ENCODE measurements at places on chromosomes 11 and 22. TPM values are rescaled to one million over a fixed set of nuclear protein-coding genes. Genes with fewer than 3 reads are reported as not detected.

DNA sequence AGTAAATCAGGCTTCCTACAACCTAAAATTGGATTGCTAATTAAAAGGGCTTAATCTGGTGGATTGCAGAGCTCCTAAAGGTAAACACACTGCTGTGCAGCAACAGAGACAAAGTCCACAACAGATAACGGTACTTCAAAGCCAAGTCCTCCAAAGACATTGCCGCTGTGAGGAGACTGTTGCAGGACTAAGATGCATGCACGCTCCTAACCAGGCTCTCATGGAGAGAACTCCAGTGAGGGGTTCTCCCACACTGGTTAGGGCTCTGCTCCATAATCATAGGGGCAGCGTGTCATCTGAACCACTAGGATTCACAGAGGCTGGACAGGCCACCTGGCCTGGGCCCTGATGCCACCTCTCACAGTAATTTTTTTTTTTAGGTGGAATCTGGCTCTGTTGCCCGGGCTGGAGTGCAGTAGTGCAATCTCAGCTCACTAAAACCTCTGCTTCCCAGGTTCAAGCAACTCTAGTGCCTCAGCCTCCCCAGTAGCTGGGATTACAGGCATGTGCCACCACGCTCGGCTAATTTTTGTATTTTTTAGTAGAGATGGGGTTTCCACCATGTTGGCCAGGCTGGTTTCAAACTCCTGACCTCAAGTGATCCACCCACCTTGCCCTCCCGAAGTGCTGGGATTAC lies 56.9 kb upstream of the ARFGAP3 start:
- no peak for DNase-seq

GRCh38 chr11:44600839-44601383 lies 35.4 kb downstream of the CD82 start:
- peak; percentile 56 for DNase-seq

GRCh38 chr11:3091081-3091845 lies 34.0 kb upstream of the CARS1 start:
- no peak for DNase-seq

DNA sequence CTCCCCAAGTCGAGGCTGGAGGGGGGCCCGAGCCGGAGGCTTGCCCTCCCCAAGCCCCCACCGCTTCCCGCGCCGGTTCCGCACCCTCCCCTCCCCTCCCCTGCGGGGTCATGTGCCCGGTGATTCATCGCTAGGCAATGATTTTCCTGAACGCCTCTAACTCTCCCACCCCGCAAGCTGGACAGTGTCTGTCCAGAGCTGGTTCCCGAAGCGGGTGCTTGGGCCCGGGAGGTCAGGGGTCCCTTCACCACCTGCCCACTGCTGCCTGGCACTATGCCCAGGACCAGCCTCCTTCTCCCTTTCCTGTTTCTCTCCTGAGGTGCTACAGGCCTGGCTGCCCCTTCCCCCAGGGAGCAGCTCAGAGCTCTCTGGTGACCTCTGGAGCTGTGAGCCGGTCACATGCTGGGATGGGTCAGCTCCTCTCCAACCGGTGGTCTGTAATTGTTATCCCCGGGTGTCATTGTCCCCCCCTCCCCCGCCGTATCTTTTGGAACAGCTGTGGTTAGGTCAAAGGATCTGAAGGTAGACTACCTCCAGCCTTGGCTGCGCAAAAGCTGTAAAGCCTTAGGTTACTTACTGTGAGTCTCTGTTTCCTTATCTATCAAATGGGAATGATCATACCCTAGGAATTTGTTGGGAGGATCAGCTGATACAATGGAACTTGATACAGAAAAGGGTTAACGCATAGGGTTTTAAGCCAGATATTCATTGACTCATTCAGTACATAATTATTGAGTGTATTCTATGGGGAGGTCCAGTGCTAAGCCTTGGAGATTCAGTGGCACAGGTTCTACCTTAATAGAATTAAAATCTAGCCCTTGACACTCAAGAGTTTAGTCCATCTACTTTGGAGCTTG lies 753 bp downstream of the STX3 start:
- peak; percentile 65 for DNase-seq

DNA sequence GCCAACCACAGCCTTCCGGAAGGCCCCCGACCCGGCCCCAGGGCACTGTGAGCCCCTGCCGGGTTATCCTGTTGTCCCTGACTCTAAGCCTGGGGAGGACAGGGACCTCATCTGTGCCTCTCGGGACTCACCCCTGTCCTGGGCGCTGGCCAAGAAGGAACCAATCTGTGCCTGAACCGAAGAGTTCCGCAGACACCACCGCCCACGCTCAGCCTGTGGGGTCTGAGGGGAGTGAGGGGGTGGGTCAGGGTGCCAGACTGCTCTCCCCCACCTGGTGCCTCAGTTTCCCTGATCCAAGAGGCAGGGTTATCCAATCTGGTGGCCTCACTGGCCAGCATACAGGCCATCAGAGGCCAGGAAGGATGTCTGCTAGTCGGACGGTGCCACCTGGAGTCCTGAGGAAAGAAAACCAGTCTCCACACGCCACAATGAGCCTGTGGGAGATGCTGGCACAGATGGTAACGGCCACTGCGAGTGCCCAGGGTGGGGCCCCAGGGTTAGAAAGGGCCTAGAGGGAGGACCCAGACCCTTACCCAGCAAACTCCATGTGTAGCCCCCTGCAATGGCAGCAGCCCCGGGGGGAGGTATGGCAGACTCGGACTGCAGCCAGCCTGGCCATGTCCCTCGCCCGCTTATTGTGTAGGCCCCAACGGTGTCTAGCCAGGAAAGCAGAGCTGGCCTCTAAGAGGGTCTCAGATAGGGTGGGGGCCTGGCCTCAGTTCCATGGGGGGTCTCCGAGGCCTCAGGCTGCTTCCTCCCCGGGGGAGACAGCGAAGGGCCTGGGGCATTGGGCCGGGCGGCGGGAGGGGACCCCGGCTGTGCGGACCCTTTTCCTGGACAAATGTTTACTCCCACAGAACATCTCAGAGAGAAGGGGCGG lies 827 bp upstream of the TNNT3 start:
- no peak for DNase-seq

DNA sequence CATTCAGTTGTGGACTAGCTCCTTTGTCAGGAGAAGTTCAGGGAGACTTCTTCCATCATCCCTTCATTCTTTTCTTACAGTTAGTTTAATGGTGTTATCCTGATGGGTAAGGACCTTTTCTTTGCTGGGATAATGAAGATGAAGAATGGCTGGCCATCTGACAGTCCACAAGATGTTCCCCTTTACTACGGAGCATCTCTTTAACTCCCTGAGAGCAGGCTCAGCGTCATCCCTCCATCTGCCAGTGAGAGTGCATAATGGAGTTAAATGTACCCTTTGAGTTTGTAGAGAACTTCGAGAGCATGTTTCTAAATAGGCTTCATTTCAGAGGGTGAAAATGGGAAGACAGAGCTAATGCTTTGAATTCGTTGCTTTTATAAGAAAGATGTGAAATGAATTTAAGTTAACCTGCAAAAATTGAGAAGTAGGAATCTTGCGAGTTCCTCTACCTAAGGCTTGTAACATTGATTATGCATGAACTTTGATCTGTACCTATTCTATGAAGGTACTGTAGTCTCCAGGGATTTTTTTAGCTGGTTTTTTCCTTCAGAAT lies 1.7 kb downstream of the EP300 start:
- DNase-seq: no peak

DNA sequence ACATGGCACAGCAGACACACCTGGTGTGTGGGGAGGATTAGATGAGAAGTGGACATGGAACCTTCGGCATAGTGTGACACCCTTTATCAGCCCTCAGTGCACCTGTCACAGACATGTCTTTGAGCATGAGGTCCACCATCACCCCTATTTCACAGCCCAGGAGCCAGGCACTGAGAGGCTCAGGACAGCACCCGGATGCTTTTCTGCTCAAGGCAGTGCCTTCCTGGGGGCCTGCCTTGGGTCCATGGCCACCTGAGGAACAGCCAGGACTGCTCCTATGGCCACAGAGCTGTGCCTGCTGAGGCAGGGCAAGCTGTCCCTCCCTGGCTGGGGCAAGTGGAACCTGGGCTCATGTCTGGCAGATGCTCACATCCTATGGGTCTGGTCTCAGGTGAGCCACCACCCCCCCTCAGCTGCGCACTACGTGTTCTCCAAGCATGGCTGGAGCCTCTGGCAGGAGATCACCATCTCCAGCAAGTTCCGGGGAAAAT lies 75.8 kb downstream of the MORC2 start:
- no peak for DNase-seq

DNA sequence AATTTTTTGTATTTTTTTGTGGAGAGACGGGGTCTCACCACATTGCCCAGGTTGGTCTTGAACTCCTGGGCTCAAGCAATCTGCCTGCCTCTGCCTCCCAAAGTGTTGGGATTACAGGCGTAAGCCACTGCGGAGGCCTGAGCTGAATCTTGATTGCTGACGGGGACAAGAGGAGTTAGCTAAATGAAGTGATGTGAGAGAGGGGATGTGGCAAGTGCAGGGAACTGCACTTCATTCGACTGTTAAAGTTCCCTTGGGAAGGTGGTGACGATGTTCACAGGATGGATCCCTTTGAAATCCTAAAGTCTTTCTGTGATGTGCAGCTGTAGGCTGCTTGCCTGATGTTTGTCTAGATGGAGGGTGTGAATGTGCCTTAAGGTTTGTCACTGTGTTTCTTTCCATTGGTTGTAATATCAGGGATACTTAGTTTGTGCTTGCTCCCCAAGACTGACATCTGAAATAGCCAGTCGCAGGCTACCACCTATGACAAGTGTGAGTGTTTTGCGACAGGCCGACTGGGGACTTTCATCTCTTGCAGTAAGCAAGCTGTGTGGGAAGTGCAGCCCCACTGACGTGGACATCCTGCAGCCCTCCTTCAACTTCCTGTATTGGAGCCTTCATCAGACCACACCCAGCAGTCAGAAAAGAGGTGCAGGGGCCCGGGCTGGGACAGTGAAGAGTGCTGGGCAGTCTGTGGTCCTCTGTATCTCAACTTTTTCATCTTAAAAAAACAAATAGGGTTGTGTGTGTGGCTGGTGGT lies 19.6 kb upstream of the CCDC134 start:
- DNase-seq: peak; percentile 35

GRCh38 chr11:60756307-60757032 lies at the start of gene MS4A15:
TSS of gene MS4A15 (plus strand) at chr11:60756867. CDS start at chr11:60763734, 6,867 bp downstream.
- no peak for DNase-seq

GRCh38 chr11:59436169-59436568 lies at the start of gene OR5A1:
TSS of gene OR5A1 (plus strand) at chr11:59436469. CDS start at chr11:59443169, 6,700 bp downstream.
- DNase-seq: no peak

- DNase-seq: no peak
These were observed 25.1 kb downstream of the RGL4 start for GRCh38 chr22:23715806-23716375.

- DNase-seq: no peak
These were observed 146.9 kb downstream of the ATXN10 start for GRCh38 chr22:45818424-45819085.

DNA sequence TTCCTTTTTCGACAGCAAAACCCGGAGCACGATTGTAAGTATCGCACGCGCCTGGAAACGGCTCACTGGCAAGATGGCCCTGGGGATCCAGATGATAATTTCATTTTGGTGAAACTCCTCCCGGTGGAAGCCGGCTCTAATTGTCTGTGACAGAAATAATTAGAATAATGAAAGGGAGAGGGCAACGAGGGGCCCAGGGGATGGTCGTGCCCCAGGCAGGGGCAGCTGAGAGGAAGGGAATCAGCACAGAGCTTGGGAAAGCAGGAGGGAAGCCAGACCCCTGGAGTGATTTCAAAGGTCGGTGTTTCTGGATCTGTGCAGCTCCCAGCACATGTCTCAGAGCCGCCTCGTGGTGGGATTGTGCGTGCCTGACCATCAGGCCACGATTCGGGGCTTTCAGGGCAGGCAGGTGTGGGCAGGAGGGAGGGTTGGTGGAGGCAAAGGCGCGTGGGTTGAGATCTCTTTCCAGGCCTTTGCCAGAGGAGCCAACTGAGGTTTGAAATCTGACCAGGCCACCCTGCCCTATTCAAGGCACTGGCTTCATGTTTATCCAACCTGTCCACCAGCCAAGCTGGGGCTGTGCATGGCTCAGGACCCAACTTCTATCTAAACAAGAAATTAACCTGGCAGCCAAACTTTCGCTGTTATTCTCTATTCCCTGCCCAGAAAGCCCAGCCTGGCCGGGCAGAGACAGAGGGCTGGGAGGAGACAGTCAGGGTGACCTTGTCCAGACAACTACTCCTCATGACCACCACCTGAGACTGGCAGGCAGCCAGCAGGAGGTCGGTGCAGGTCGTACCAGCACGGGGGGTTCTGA lies 27.8 kb downstream of the ANO1 start:
- no peak for DNase-seq

GRCh38 chr22:29530716-29531115 lies 22.8 kb downstream of the THOC5 start:
- DNase-seq: no peak

DNA sequence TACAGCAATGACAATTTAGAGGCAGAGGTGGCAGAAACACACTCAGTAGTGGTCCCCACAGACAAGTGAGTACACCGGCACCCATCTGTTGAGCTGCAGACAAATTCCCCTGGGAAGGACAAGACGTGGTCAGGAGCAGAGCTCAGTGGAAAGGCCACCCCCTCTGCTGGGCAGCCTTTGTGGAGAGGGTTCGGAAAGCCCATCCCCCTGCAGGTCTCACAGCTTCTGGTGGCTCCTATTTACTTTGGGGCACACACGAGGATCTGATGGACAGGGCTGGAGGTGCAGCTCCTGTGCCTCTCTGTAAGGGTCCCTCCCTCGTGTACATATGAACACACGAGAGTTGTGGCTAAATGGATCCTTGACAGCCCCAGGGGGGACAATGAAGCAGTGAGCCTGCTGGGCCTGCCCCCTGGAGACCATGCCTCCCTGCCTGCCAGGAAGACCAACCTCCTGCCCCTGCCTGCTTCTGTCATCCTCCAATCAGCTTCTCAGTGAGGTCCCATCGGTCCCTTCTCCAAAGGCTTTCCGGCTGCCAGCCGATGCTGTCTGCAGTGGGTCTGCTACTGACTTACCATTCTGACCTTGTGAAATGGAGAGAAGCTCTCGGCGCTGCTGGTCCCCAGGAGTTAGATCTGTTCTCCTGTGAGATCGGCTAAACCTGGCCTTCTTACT lies 161.5 kb downstream of the CACNA1I start:
- no peak for DNase-seq

DNA sequence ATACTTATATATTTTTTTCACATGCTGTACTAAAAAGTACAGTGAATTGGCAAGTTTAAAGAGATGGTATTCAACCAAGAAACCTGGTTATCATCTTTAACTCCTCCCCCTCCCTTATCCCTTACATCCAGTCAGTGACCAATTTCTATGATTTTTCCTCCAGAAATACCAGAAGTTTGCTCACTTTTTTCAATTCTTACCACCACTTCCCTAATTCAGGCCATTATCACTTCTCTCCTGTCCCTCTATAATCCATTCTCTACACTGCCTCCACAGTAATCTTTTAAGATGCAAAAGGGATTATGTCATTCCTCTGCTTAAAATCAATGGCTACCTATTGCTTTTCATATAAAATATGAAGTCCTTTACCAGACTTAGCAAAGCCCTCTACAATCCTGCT lies 62.8 kb downstream of the CEP57 start:
- DNase-seq: no peak

The POU2AF1 gene
- 0.05 TPM for total RNA-seq

The GPHA2 gene
- total RNA-seq: not detected

The SLC22A9 gene
- total RNA-seq: not detected

The CTSW gene
- total RNA-seq: 0.49 TPM

The TMEM86A gene
- total RNA-seq: 5.4 TPM

The INSC gene
- total RNA-seq: 0.25 TPM

The RBM7 gene
- total RNA-seq: 20.9 TPM

The POU2AF2 gene
- total RNA-seq: not detected

The ADORA2A gene
- total RNA-seq: 3.6 TPM

Data from left ventricle myocardium inferior (tissue), 1 donor.